ENCODE measurements at places on chromosomes 2 and 18.

- DNase-seq: no peak
These were observed 142.3 kb downstream of the RBM43 start for GRCh38 chr2:151119374-151119773.

DNA sequence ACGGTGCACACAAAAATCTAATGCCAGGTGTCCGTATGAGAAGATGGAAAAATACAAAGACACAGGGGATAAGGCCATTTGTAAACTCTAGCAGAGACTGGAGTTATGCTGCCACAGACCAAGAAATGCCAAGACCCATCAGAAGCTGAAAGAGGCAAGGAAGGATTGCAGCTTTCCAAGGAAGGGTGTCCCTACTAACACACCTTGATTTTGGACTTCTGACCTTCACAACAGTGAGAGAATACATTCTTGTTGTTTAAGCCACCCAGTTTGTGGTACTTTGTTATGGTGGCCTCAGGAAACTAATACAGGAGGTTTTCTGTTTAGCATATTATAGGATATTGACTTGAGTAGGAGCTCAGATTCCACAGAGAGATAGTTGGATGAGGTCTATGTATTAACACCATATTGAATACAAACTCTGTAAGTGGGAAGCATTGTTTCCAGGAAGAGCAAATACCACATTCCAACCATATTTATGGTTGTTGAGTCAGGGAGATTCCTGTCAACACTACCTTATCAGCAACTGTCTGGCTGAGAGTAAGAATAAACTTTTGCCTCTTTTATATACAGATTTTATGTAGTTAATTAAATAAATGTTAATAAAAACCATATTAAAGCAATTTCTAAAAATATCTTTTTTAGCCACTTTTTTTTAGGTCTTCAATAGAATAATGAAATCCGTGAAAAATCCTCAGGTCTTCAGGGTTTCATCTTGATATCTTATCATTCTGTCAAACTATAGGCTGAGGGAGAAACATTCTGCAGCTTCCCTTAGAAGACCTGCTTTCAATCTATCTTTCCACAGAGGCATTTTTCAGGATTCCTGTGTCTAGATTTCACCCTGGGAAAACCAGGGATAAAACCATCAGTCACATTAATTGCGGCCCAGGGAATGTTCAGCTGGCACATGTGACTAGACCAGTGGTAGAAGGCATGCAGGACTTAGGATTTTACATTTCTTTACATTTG is 35.4 kb upstream of the HNMT start:
- peak; percentile 89 for DNase-seq

GRCh38 chr2:56177420-56178220 is 6.2 kb upstream of the CCDC85A start:
- DNase-seq: no peak

DNA sequence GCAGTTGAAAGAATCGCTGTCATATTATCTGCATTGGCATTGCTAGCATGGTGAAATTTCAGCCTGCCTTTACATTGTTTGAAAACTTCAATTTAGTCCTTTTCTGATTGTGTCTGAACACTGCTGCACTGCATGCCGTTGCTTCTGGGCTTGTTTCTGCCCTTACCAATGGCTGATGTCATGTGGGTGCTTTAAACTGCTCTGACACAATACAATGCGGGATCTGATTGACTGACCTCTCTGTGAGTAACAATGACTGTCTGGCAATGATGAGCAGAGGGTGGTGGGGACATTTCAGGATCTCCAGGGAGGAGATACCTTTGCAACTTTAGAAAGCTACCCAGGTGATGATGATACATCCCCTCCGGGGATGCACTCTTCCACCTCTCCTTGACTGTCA is 119.5 kb upstream of the ZBTB14 start:
- no peak for DNase-seq

GRCh38 chr2:40101131-40101575 is 322.1 kb upstream of the THUMPD2 start:
- DNase-seq: peak; percentile 63

GRCh38 chr18:55953326-55953725 is 365.3 kb upstream of the TCF4 start:
- no peak for DNase-seq

GRCh38 chr2:7878786-7879482 is 802.9 kb upstream of the ID2 start:
- DNase-seq: peak; percentile 74

DNA sequence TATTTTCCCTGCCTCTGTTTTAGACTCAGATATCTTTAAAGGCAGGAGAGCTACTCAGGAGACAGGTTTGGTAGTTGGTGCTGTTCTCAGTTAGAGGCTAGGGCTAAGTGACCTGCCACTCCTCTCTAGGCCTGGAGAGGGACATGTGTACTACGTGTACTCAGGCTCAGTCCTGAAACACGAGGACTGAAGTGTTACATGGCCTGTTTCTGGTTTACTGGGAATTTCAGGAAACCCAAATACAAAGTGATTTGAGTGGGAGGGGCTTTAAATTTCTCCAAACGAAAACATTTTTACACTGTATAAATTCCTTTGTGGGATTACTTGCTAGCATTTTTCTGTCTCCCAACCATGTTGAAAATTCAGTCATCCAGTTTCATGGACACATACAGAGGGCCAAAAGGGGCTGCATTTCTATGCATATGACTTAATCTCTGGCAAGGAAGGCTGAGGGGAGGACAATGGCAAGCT is 343.3 kb downstream of the CYP26B1 start:
- DNase-seq: peak; percentile 55

DNA sequence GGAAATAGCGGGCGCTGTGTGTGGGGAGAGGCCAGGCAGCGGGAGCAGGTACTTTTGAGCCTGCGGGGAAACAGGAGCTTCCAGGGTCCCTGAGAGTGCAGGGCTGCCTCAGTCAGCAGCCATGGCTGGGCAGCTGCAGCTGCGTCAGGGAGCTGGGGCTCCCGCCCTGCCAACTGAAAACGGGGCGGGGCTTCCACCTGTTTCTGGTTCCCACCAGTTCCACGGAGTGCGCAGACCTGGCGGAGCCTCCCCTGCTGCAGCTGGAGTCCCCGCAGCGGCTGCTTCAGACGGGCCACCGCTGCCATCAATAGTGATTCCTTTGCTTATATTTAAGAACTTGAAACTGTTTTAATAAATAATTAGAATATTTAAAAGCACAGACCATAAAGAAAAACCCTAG is 30.6 kb upstream of the RPRM start:
- DNase-seq: no peak

DNA sequence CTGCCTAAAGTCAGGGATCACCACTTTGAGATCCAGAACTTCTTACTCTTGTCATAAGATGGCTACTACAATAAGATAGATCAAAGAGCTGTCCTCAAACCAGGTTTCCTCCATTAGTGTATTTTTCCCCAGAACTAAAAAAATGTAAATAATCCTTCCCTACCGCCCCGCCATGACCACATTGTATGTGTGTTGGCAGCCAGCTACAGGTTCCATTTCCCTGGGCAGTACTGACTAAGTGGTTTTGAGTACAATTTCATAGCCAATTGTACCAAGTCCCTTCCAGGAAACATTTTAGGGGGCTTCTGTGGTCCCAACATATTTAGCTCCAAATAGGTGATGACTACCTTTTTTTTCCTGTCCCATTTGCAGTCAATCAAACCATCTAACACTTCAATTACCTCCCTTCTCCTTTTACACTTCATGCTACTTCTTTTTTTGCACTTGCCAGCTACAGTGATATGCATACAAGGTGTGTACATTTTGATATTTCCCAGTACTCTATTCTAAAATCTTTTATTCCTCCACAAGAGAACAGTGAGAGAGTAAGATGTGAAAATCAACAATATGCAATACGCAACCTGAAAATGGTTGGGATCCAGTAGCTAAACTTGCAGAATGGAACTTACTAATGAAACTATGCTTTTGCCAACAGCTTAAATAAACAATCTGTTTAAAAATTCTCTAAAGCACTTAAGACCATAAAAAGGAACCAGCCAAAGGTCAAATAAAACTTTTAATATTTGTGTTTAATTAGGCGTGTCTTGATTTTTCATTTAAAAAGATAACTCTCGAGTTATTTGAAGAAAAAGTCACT is 3.9 kb downstream of the PUM2 start:
- no peak for DNase-seq

GRCh38 chr2:237546876-237547395 is 19.4 kb upstream of the PRLH start:
- DNase-seq: peak; percentile 41

- no peak for DNase-seq
These were observed 317.5 kb upstream of the TRIB2 start for GRCh38 chr2:12399240-12399639.

DNA sequence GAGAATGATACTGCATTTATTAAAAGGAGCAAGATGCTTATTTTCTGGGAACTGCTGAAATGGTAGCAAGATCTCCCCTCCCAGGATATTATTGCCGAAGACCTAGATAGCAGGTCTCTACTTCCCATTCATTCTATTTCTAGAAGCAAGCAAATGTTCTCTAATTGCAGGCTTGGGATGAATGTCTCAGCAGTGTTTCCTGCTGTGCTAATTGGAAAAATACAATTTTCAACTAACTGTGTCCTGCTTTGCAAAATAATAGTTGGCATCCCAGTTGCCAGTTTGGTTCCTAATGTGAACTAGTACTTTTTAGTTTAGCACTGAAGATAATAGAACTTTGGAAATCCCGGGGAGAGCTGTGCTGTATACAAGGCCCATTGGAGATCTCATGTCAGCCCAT is 26.1 kb downstream of the SLC20A1 start:
- DNase-seq: no peak

DNA sequence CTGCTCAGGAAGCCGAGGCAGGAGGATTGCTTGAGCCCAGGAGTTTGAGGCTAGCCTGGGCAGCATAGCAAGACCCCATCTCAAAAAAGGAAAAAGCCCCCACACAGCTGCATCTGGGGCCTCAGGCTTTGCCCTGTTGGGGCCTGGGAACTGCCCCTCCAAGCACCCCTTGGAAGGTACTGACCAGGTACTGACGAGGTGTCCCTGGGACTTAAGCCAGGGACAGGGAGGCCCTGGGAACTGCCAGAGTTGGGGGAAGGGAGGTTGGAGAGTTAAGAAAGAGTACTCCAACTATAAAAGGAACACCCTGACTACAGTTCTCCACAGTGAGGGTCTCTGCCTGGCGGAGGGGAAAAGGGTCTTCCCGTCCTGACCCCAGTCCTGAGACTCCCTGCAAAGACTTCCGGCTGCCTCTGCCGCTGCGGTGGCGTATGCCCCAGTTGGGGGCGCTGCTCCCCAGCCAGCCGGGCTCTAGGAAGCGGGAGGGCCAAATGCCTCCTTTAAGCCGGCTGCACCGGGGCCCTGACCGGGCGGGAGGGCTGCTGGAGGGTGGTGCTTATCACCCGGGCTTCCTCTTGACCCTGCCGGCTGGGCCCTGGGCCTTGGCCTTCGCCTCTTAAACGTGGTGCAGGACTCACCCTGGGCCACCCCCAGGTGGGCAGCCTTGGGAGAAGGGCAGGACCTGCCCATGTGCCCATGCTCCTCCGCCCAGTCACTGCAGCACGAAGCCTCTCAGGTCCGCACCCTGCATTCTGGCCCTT is 12.8 kb downstream of the SLC30A3 start:
- DNase-seq: peak; percentile 88

DNA sequence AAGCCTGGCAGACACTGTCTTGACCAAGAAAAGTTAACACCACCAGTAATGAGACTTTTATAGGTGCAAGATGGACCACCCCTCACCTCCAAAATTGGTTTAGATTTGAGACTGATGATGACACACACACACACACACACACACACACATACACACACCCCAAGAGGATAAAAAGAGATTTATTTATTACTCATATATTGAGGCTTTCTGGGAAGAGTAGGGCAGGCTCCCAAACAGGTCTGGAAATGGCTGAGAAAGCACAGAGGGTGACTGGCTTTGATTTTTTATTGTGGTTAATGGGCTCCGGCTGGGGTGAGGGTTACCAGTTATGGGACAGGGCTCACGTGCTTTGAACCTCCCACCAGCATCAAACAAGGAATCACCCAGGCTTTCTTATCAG is 54.2 kb upstream of the ADAM23 start:
- DNase-seq: no peak

DNA sequence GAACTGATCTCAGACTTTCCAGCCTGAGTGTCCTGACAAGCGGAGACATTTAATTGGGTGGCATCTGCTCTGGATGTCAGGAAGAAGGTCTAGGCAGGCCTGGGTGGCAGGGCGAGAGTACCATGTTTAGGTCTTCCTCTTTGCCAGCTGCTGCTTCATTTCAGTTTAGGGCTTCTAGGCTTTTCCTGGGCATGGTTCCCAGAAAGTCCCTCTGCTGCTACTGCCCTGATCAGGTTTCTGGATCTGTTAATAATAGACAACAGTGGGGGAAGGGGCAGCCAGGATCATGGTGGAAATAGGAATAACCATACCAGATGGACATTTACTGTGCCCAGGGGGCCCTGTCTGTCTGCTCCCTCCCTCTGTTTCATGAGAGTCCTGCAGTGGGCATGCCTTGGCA is 2.3 kb upstream of the PLCD4 start:
- DNase-seq: no peak

- DNase-seq: no peak
These were observed 33.6 kb upstream of the B3GNT7 start for GRCh38 chr2:231361701-231362554.

- no peak for DNase-seq
These were observed 42.8 kb upstream of the COL3A1 start for GRCh38 chr2:188931361-188931760.

DNA sequence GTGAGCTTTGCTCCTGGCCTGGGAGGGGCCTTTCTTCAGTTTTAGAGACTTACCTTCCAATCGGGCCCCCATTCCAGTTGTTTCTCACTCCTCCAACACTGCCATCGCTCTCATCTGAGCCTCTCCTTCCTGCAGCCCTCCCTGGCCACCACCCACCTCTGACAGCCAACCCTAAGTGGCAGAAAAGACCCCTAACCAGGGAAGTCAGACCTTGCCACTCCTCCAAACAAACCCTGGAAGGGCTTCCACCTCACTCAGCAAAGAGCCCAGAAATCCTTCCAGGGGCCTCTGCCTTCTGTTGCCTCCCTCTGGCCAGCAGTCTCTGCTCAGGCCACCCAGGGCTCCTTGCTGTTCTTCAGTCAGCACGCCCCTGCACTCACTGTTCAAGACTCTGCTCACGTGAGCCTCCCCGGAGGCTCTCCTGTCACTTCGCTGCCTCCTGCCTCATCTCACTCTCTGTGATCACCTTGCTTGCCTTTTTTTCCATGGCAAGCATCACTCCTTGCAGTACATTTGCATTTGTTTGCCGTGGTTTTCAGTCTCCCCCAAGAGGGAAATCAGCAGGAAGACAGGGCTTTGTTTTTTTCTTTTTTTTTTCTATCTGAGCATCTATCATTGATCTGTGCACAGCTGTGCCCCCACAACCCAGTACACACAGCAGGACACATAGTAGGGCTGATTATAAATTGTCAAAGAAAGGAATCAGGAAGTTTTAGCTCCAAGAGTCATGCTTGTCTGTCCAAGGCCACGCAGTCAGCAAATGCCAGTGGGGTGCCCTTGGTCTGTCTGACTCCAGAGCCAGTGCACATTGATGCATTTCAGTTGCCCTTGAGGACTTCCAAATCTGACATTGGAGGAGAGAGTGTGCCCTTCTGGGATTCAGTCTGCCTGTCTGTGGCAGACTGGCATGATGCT is 83.9 kb downstream of the INHBB start:
- DNase-seq: peak; percentile 57

DNA sequence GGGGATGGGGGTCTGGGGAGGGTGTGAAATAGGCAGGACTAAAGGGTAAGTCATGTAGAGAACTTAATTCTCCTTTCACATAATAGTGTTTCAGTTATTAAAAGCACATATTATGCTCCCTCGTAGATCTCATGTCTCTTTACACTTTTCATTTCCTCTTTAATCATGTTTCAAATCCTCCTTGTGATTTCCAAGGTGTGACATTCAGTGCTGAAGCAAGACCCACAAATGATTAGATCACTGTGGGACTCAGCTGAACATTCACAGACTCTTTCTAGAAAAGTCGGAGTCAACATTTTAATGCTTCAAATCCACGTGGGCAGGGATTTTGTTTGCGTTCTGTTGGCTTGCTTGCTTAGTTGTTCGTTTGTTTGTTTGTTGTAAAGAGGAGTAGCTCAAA is 34.7 kb upstream of the CALCRL start:
- no peak for DNase-seq
